ENCODE measurements at places on chromosomes 13 and 19.

GRCh38 chr13:101757446-101758039 is 305.1 kb downstream of the ITGBL1 start:
- no peak for DNase-seq

DNA sequence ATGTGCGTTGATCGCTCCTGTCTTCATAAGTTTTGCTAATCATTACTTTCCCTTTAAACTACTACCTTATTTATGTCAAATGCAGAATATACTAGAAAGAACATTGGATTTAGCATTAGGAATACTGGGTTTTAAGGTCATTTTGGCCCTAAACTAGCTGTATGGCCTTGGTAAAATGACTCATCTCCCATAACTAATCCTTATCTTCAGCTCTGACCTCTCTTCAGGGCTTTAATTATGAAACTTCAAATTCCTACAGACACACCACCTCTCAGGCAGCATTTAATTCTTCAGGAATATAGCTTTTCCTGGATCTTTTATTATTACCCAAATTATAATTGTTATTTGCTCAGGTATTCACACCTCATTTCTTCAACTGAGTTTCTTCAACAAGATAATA is 121.2 kb downstream of the STARD13 start:
- DNase-seq, result no peak

DNA sequence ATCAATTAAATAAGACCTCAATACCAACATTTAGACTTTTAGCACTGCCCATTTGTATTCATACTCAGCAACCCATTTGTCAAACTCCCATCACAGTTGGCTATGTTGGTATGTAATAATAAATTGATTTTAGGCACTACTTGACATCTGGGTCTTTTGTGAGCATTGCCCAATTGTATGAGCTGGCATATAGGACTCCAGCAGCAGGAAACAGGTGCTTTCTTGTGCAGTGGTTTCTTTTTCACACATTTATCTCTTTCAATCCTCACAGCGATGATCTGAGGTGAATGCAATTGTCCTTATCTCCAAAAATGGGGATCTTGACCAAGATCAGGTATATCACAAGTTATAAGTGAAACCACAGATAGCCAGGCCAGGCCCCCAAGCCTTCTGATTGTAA is 96.9 kb upstream of the OXGR1 start:
- DNase-seq, result no peak

- no peak for DNase-seq
These were observed 1.5 kb downstream of the CALM3 start for GRCh38 chr19:46602392-46603194.

DNA sequence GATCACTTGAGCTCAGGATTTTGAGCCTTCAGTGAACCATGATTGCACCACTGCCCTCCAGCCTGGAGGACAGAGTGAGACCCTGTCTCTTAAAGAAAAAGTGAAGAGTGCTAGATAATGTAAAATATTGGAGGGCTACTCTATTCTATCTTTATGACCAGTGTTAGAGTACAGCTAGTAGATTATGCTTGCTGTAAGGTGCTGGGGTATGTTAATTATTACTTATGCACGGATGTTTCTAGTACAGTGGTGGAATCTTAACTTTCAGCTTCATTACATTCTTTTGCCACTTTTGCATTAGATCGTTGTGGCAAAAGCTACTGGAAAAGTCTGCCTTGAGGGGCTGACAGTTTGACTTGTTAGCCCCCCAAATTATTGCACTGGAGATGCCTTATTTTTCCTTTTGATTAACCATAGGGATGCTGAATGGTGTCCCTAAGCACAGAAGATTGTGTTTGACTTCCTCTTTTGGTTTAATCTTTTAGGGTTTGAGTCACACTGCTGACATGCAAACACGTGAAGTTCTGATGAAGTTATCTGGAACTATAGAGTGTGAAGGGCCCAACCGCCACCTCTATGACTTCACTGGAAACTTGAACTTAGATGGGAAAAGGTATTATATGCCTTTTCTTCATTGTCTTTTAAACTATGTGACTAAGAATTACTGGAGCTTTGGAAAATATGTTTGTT is 169.8 kb downstream of the ATP8A2 start:
- DNase-seq, result peak; percentile 44

DNA sequence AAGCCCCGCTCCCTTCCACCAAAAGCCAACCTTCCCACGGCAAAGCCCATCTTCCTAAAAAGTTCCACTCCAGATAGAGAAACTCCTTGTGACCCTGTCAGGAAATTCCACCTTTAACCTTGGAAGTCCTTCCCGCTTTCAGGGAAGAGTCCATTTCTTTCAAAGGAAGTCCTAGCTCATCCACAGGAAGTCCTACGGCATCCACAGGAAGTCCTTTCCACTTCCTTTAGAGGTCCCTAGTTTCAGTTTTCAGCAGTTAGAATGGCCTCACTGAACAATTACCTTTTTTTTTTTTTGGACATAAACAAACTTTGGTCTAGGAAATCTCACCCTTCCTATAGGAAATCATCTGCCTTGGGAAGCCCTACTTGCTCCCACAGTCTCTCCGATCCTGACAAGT is 31.7 kb downstream of the TRPM4 start:
- DNase-seq, result no peak

DNA sequence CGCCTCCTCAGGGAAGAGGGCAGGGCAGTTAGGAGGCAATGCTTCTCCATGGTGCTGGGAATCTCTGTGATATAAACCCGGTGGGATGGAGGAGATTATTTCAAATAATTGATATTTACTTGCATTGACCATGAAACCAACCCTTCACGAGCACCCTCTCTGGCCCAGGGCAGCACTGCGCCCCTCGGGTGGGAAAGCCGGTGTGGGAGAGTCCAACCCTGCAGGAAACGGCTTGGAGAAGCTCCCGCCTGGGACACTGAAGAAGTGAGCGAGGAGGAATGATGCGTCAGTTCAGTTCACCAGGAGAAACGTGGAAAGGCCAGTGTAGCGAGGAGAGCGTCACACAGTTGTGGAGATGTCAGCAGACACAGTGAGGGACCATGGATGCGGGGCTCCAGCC is 99.9 kb downstream of the COL4A2 start:
- DNase-seq, result no peak

DNA sequence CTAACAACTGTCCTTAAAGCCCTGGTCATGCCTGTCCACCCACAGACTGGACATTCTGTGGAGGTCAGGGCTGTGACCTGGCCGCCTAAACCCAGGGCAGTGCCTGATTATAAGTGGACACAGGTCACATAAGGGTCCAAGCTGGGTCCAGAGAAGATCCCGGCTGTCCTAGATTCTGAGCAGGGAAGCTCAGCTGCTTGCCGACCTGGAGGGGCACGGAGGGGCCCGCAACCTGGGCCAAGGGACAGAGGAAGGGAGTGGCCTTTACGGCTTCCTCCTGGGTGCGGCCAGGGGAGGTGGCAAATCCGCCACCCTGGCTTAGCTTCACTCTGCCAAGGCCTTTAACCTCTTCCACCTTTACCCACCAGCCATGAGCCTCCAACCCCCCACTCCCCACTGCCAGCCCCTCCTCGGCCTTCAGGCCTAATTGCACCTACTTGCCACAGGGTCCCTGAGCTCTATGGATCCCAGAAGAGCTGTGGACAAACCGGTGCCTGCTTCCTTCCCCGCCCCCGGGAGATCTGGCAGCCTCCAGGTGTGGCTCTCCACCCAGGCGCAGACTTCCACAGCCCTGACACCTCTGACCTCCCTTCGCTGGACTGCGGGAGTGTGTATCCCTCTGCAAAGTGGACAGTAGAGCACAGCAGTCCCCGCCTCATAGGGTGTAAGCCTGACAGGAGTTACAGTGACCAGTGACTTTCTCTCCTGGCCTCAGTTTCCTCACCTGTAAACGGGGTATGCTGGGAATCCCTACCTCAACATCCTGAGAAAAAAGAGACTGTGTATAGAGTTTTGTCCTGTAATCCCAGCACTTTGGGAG is 1.7 kb downstream of the CD320 start:
- no peak for DNase-seq

DNA sequence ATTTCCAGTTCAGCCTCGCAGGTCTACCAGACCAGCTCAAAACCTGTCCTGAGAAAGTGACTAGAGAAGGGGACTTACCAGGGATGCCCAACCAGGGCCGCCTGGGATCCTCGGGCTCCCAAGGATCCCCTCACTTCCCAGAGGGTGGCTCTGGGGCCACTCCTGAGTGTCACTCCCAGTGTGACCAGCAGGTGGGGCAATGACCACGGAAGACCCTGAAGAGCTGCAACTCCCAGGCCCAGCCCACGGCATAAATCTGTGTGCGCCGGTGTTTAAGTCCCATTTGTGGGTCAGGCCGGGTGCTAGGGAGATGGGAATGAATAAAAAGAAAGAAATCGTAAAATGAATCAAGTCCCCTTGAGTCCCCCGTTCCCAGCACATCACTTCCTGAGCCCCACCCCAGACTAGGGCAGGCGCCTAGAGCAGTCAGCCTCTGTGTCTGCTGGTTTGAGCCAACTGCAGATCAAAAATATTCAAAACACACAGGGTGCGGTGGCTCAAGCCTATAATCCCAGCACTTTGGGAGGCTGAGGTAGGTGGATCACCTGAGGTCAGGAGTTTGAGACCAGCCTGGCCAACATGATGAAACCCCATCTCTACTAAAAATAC is 10.7 kb downstream of the PTGIR start:
- peak; percentile 65 for DNase-seq

- DNase-seq, result no peak
These were observed 22.9 kb downstream of the RAB20 start for GRCh38 chr13:110538632-110539031.

DNA sequence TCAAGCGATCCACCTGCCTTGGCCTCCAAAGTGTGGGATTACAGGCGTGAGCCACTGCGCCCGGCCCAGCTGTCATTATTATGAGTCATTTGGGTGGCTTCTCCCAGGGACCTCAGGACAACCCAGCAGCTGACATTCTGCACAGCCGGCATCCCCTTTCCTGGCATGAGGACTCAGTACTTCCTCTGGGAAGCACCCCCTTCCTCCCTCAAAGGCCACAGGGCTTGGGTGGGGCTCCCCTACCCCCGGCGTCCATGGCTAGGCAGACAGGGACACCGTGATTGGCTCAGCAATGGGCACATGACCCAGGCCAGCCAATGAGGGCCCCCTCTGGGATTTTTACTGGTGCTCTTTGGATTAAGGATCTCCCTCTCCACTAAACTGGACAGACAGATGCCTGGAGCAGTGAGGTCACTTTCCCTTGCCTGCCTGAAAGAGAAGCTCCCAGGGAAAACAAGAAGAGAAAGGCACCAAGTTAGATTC is 6.0 kb downstream of the KANK2 start:
- peak; percentile 49 for DNase-seq

DNA sequence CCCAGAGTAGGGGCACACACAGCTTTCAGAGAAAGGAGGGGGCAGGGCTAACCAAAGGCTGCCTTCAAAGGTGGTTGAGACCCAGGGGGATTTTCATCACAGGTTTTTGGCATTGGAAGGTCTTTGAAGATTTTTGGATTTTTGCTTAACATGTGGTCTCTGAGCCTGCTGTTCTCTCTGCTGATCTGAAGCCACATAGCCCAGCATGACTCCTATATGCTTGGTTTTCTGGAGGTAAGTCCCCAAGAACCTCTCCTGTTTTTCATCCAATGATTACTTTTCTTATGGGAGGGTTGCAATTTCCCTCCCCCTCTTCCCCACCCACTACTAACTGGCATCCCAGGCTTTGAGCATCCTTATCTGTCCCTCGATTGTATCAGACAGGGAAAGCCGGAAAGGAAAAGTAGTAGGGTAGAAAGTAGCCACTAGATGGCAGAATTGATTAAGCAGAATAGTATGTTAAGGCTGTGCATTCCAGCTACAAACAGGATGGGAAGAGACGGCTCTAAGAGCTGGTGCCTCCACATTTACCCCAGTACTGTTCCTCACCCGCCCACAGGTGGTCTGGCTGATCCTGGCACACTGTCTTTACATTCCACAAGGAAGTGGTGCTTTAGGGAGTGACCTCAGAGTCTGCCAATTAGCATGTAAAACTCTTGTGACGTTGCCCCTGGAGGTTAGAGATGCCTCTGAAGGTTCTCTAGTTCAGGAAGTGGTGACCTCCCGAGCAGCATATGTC is 218.9 kb upstream of the EDNRB start:
- DNase-seq, result peak; percentile 44

- DNase-seq, result no peak
These were observed 2.5 kb downstream of the KLK10 start for GRCh38 chr19:51016798-51017683.

GRCh38 chr13:102657630-102658029 is 37.2 kb downstream of the METTL21C start:
- DNase-seq, result no peak

DNA sequence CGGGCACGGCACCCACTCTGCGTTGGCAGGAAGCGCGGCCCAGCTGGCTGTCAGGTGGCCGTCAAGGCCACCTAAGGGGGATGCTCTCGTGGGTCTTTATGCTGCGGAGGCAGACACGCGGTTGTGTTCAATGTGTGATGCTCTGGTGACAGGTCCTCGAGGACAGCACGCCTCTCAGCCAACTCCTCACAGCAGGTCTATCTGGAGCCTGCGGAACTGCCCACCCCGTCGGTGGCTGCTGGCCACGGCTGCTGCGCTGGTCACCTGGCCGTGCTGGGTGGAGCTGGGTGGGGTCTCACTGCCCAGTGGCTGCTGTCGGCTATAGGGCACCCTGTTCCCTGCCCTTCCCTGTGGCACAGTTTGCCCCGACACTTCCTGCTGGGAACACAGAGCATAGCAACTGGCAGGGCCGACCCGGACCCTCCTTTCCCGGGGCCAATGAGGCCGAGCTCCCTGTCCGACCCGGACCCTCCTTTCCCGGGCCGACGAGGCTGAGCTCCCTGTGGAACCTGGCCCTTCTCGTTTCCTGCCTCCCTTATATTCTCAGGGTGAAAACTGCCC is 14.3 kb upstream of the F7 start:
- DNase-seq, result no peak

GRCh38 chr13:94987869-94988268 is 275.5 kb upstream of the SOX21 start:
- DNase-seq, result no peak

DNA sequence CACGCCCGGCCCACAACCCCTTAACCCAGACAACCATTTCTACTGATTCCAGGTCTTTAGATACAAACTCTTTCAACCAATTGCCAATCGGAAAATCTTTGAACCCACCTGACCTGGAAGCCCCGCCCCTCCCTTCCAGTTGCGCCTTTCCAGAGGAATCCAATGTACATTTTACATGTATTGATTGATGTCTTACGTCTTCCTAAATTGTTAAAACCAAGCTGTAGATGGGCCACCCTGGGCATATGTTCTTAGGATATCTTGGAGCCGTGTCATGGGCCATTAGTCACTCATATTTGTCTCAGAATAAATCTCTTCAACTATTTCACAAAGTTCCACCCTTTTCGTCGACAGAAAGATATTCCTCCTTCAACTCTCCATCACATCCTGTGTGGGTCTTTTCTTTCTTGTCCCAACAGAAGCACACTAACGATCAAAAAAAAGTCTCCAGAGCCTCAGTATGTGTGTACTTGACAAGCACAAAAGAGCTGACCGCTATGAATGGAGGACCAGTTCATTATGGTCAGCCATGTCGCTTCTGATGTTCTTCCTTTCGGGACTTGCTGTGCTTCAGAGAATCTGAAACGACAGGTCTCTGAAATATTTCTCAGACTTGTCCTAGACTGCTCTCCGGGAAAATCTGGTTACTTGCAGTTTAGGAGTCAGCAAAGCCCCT is 601 bp upstream of the ZNF749 start:
- DNase-seq, result no peak

All from GM06990 (cell line).